ENCODE measurements at places on chromosomes 5 and 9. TPM values are rescaled to one million over a fixed set of nuclear protein-coding genes. Genes with fewer than 3 reads are reported as not detected.

- no peaks in the 10 kb centered on the region for H3K4me1 ChIP-seq
- no peaks in the 10 kb centered on the region for H3K27me3 ChIP-seq
- no peak for DNase-seq
- H3K27ac ChIP-seq: no peak overlapping the region
- H3K36me3 ChIP-seq: no peaks in the 10 kb centered on the region
These were observed 75.2 kb upstream of the GALNT10 start for GRCh38 chr5:154115291-154115690.

DNA sequence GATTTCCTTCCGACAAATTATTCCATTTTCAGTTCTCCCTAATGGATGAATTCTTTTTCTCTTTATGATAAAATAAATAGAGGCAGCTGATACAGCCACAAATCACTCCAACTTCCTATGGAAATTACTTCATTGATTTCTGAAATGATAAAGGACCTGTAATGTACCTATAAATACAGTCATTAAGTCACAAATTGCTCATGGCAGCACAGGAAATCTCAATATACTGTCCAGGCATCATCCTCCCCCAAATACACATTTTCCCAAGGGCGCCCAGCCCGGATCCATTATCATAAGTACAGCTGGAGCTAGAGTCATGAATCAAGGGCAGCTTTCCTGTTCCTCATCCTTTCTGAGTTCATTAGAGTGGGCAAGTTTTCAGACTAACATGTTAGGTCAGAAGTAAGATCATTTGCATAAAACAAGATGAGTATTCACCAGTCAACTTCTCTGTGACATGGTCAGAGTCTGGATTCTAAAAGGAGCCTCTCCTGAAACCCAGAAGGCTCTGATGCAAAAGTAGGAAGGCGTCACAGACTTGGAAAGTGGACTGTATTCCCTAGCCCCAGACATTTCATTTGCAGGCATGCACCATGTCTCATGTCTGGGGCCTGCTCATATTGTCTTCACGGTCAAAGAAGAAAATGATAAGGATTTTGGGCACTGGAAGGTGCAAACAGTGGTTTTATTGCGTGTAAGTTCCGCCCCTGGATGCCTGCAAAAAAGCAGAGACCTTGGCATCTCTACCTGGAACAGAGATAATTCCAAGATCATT lies 383.2 kb downstream of the PLK2 start:
- no peaks in the 10 kb centered on the region for H3K27me3 ChIP-seq
- H3K27ac ChIP-seq: no peak overlapping the region
- H3K36me3 ChIP-seq: no peaks in the 10 kb centered on the region

- H3K36me3 ChIP-seq: no peaks in the 10 kb centered on the region
- no peaks in the 10 kb centered on the region for H3K4me1 ChIP-seq
- no peak for DNase-seq
- no peaks in the 10 kb centered on the region for H3K27me3 ChIP-seq
- no peak overlapping the region for H3K27ac ChIP-seq
These were observed 207.1 kb downstream of the SEMA5A start for GRCh38 chr5:9338796-9339195.

DNA sequence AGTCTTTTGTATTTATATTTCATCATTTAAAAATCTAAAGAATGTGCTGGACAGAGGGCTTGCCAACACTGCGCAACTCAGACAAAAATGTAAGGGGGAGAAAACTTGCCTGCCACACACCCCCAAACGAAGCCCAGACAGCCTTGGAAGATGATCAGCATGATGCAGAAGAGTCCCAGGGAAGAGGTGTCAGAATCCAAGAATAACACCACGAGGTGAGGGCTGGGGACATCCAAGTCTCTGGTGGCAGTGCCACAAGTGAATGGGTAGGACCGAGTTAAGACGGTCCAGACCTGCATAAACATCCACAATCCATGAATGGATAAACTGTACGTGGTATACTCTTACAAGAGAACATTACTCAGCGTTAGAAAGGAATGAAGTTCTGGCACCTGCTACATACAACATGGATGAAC lies 10.4 kb downstream of the EPB41L4B start:
- H3K27me3 ChIP-seq: peaks cover 5% of the 10 kb centered on the region
- peak; percentile 52 for DNase-seq
- no peaks in the 10 kb centered on the region for H3K4me1 ChIP-seq
- H3K36me3 ChIP-seq: no peaks in the 10 kb centered on the region
- H3K4me3 ChIP-seq: no peak overlapping the region

- no peak for DNase-seq
- peaks cover 11% of the 10 kb centered on the region for H3K4me1 ChIP-seq
- no peak overlapping the region for H3K4me3 ChIP-seq
- H3K36me3 ChIP-seq: peaks cover 20% of the 10 kb centered on the region
These were observed 6.4 kb upstream of the ST6GALNAC6 start for GRCh38 chr9:127905788-127906191.

DNA sequence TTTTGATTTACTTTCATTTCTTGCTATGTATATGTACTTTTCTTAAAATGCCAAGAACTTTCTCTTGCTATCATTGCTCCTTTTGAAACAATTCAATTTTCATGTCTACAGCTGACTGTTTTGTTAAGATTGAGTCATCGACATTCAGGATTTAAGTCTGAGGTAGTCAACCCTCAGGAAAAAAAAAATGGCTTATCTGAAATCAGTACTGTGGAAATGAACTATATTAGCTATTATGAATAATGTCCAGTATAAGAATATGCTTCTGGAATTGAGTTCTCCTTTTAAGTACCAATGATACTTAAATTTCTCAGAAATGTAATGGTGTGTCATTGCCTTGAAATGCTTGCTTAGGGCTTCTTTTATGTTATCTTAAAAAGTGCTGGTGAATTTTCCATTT lies 37.9 kb downstream of the TNFAIP8 start:
- H3K36me3 ChIP-seq: no peaks in the 10 kb centered on the region
- no peaks in the 10 kb centered on the region for H3K4me1 ChIP-seq
- DNase-seq: no peak
- H3K27me3 ChIP-seq: no peaks in the 10 kb centered on the region
- no peak overlapping the region for H3K27ac ChIP-seq

- H3K27me3 ChIP-seq: no peaks in the 10 kb centered on the region
- peaks cover 78% of the 10 kb centered on the region for H3K36me3 ChIP-seq
- DNase-seq: no peak
These were observed 82.7 kb downstream of the HACD4 start for GRCh38 chr9:20948703-20949102.

DNA sequence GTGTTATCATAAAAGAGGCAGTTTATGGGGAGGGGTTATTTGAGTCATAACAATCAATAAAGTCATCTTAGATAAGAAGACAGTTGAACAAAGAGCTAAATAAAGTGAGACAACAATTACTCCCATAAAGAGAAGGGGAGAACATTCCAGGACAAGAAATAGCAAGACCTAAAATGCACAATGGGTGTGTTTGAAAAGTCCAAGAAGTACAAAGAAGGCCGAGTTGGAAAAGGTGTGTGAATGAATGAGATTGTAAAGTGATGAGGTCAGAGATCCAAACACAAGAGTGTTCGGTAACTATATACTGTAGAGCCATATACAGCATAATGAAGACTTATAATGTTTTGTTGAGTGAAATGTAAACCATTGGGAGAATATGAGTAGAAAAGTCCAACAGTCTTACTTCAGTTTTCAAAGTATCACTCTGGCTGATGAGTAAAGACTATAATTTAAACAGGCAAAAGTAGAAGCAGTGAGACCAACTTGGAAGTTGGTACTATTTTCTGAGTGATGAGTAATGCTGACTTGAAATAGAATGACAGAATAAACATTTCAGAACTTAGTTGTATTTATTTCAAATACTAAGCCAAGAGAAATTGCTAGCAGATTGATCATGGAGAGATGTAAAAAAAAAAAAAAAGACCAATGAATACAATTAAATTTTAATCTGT lies 868.7 kb upstream of the CDH9 start:
- DNase-seq: no peak
- no peaks in the 10 kb centered on the region for H3K36me3 ChIP-seq
- H3K27me3 ChIP-seq: no peaks in the 10 kb centered on the region

DNA sequence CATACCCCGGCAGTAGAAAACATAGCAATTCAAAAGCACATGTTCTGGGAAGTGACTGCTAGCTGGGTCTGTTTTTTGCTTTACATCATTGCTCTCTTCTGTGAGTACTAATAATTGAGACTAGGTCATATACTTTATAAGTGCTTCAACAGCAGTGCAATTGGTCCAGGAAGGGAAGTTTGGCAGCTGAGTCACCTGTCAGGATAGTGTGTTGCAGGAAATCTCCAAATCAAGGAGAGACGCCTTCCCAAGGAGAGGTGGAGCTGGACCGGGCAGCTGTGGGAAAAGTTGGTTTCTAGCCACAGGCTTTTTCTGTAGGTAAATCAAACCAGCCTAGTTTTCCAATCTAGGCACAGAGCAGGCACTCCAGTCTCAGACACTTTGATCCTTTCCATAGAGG lies 330.1 kb downstream of the ENC1 start:
- no peaks in the 10 kb centered on the region for H3K36me3 ChIP-seq
- no peak overlapping the region for H3K4me3 ChIP-seq
- no peak for DNase-seq

DNA sequence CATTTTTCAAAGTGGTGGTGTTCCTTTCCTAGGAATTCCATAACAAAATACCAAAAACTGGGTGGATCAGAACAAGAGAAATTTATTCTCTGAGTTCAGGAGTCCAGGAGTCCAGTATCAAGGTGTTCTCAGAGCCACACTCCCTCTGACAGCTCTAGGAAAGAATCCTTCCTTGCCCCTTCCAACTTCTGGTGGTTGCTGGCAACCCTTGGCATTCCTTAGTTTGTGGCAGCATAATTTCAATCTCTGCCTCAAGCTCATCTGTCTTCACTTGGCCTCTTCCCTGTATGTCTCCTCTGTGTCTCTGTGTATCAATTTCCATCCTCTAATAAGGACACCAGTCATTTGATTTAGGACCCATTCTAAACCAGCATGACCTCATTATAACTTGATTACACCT lies 243.7 kb downstream of the MPDZ start:
- H3K27me3 ChIP-seq: no peaks in the 10 kb centered on the region
- DNase-seq: no peak
- H3K27ac ChIP-seq: no peak overlapping the region
- no peaks in the 10 kb centered on the region for H3K36me3 ChIP-seq
- H3K4me3 ChIP-seq: no peak overlapping the region
- no peaks in the 10 kb centered on the region for H3K4me1 ChIP-seq

- no peak overlapping the region for H3K27ac ChIP-seq
- H3K27me3 ChIP-seq: no peaks in the 10 kb centered on the region
- no peak for DNase-seq
These were observed 125.1 kb upstream of the SGCD start for GRCh38 chr5:156201788-156202403.

DNA sequence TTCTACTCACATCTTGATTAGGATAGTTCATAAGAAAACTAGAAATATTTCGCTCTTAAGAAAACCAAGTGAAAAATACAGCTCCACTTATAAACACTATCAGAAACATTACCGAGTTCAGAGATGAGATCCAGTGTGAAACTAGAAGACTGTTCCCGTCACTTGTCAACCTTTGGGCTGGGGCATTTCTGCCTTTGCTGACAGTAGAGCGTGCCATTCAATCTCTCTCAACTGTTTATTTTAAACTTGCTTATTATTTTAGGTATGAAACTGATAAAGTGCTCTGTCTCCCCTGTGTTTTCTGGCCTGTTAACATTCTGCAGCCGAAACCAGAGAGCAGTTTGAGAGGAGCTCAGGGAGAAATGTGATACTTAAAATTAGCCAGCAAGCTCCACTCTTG lies 16.7 kb downstream of the MRRF start:
- H3K27ac ChIP-seq: no peak overlapping the region
- no peak overlapping the region for H3K4me3 ChIP-seq
- H3K36me3 ChIP-seq: peaks cover 12% of the 10 kb centered on the region
- no peaks in the 10 kb centered on the region for H3K4me1 ChIP-seq

DNA sequence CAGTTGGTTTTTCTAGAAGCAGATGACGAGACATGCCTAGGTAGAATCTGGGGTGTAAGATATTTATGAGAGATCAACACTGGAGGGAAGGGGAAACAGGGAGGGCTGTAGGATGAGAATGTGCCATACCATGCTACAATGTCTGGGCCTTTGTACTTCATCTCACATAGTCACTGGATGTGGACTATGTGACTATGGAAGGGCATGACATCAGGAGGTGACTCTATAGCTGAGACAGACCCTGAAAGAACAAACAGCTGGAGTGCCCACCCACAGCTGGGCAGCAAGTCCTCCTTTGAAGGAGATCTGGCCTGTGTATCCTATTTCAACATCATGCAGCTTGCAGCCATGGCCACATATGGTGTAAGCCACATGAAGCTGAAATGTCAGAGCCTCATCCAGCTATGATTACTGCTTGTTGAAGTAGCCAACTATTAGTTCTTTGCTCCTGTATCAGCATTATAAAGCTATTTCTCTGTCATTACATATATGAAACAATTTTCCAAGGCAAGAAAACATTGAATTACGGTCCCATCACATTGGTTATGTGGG lies 46.2 kb upstream of the KIF2A start:
- DNase-seq: no peak
- H3K36me3 ChIP-seq: no peaks in the 10 kb centered on the region
- no peaks in the 10 kb centered on the region for H3K4me1 ChIP-seq

- no peaks in the 10 kb centered on the region for H3K27me3 ChIP-seq
- no peak overlapping the region for H3K27ac ChIP-seq
- no peaks in the 10 kb centered on the region for H3K36me3 ChIP-seq
- no peak overlapping the region for H3K4me3 ChIP-seq
These were observed 68.3 kb downstream of the LPAR1 start for GRCh38 chr9:110969971-110970386.

DNA sequence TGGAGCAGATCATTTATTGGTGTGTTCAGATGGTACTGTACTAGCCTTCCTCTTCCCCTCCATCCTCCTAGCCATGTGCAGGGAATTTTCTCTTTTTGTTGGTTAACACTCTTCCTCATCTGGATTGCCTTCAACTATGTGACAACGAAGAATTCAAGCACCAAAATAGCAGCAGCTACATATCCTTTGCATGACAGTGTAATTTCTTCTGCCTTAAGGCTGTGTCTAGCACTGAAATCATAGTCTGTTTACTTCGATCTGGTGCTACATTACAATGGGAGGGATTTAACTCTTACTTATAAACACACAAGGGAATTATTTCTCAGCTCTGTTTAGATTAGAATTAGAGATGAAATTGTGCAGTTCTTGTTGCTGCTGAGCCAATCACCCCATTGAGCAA lies 260.4 kb downstream of the ARL15 start:
- H3K4me1 ChIP-seq: no peaks in the 10 kb centered on the region
- H3K27me3 ChIP-seq: no peaks in the 10 kb centered on the region
- H3K27ac ChIP-seq: no peak overlapping the region

The SV2C gene
- total RNA-seq: not detected

The NME5 gene
- total RNA-seq: 0.86 TPM

The STING1 gene
- 7.5 TPM for total RNA-seq

The SH2D3C gene
- total RNA-seq: 12.0 TPM

The DNAI1 gene
- total RNA-seq: not detected

The TMC1 gene
- 2.6 TPM for total RNA-seq

The TMED9 gene
- 47.5 TPM for total RNA-seq

The SLC46A2 gene
- not detected for total RNA-seq

The CARTPT gene
- total RNA-seq: not detected

The MEGF10 gene
- total RNA-seq: 1.6 TPM

The ARSI gene
- total RNA-seq: 0.45 TPM

The FGD3 gene
- total RNA-seq: 1.3 TPM

The ARHGEF37 gene
- total RNA-seq: 29.3 TPM

The FOXD4L3 gene
- total RNA-seq: not detected

Data from psoas muscle (tissue), 8 donors.